Cerebellar nuclear complex (tissue), 1 donor: ENCODE measurements at places on chromosomes 4 and X.
A peak's percentile ranks its signal among the peaks of the same experiment; 100 is the strongest.

GRCh38 chrX:9376111-9376510, 88.7 kb upstream of the TBL1X start:
- no peak for DNase-seq

- DNase-seq = no peak
Measured at GRCh38 chr4:99635601-99636000, 22.0 kb downstream of the C4orf54 start.

- no peak for DNase-seq
Measured at GRCh38 chrX:5870238-5870637, 358.4 kb downstream of the NLGN4X start.

GRCh38 chr4:15100994-15101695, 98.9 kb downstream of the CPEB2 start:
- DNase-seq = no peak

DNA sequence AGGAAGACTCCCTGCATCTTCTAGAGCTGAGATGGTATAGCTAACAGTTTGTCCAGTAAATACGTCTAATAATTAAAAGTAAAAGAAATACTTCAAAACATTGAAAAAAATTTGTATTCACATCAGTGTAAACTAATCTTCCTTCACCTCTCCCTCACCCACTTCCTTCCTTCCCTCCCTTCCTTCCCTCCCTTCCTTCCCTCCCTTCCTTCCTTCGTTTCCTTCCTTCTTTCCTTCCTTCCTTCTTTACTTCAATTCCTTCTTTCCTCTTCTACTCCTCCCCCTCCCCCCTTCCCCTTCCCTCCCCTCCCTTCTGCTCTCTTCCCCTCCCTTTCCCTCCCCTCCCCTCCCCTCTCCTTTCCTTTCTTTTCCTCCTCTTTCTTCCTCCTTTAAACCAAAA, 103.7 kb downstream of the POU4F2 start:
- no peak for DNase-seq

GRCh38 chr4:1871471-1872021, 353 bp downstream of the NSD2 start:
- DNase-seq = no peak

- peak; percentile 14 for DNase-seq
Measured at GRCh38 chr4:82770607-82771006, 28.0 kb downstream of the SCD5 start.

GRCh38 chrX:72475952-72476668, 96.5 kb downstream of the HDAC8 start:
- DNase-seq = no peak

DNA sequence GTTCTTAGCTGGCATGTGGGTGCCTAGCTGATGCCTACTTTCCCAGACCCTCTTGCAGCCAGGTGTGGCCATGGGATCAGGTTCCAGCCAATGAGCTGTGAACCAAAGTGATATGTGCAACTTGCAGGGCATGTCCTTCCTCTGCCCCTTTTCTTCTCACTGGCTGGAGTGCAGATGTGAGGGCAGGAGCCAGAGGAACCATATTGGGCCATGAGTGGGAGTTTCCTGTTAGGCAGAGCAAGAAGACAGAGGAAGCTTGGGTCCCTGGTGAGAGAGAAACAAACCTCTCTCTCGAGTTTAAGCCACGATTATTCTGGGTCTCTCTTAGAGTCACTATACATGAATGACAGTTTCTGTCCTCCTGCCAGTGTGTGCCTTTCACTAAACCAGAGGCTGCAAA, 120.4 kb upstream of the STX18 start:
- no peak for DNase-seq

DNA sequence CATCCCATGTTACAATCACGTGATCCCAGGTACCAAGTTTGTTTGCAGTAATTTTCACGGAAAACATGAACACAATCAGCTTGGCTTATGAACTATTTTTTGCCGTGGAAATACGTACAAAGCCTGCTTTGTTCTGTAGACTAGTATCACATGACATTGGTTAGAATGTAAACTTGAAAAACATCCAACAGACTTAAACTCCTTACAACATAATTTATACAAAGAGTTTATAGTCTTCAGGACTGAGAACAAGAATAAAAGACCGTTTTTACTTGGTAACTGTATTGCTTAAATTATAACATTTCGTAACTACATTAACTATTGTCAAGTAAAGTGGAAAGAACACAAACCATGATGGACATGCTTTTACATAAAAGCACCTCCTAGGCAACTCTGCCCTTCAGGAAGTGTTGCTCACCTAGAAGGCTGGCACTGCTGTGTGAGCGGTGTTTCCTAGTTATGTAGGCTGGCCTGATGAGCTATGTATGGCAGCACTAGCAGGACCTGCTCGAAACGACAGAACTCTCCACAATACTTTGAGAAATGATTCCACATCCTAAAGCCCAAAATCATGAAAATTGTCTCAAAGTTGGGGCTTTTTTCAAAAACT, 41.8 kb upstream of the WDR1 start:
- DNase-seq = no peak

DNA sequence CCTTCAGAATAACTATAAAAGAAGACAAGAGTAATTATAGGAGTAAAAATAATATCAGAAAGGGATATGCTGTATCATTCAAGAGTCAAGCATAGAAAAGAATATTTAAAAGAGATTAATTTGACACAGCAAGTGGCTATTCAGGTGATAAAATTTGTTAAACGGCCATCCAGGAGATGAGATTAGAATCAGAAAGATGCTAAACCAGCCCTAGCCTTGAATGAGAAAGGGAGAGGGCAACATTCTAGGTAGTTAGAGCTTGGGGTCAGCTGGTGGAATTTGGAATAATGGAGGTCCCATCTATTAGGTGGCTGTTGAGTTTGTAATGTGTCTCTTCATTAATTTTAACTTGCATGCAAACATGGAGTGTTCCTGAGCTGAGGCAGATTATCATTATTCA, 350.5 kb upstream of the PABPC4L start:
- DNase-seq = no peak

GRCh38 chr4:88952081-88952480, 104.9 kb downstream of the FAM13A start:
- DNase-seq = no peak

DNA sequence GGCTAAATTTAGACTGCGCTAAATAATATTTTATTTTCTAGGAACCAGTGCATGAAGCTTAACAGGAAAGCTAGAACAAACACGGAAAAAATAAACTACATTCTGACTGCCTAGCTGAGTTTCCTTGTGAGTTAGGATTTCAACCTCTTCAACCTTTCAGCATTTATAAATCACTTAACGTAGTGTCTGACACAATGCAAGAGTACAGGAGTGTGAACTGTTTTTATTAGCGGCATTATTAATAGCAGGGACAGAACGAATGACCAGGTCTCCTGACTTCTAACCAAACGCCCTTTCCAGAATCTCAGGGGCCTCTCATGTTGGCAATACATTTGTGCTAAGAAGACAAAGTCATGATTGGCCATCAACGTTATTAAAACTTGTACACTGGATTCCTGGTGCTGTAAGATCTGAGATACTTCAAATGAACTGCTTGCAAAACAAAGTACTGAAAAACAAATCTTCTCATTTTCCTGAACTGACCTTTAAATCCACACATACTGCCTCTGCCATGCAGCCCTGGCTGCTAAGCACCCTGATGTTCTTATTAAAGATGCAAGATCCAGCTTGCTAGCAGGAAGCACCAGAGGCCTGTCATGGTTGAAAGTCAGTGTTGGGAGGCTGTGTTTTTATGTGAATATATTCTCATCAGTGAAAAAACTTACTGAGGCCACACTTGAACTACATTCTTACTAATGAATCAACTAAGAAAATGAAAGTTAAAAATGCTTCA, 380.4 kb upstream of the CPEB2 start:
- no peak for DNase-seq
